ENCODE measurements at places on chromosomes 16 and 17.

DNA sequence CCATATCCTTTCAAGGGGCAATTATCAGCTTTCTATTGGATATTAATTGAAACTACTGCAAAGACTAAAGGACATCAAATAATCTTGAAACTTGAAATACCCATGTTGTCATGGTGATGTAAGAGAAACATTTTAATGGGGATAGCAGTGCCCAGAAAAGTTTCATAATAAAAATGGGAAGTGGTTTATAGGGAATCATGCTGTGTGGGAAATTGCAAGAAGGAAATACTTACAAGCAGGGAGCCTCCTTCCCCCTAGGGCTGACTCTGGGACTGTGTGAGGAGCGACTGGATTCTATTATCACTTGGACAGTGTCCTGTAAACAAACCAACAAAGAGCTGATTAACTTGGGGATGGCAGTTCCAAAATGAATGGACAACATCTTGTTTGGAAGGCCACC, 1393.1 kb upstream of the GOT2 start:
- DNase-seq = no peak

DNA sequence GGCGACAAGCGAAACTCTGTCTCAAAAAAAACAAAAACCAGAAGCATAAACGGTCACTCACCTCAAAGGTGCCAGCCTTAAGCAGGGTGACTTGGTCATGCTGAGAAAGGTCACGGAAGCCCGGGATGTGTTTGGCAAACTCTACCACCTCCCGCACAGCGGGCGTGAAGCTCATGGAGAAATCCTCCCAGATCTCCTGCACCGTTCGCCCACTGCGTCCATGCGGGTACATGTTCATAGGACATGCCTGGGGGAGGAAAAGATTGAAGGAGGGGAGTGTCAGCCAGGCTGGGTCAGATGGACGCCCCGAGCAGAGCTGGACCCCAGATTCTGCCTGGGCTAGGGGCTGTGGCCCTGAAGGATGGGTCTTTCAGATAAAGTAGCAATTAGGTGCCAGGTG, 5.5 kb downstream of the NR1D1 start:
- DNase-seq = no peak

DNA sequence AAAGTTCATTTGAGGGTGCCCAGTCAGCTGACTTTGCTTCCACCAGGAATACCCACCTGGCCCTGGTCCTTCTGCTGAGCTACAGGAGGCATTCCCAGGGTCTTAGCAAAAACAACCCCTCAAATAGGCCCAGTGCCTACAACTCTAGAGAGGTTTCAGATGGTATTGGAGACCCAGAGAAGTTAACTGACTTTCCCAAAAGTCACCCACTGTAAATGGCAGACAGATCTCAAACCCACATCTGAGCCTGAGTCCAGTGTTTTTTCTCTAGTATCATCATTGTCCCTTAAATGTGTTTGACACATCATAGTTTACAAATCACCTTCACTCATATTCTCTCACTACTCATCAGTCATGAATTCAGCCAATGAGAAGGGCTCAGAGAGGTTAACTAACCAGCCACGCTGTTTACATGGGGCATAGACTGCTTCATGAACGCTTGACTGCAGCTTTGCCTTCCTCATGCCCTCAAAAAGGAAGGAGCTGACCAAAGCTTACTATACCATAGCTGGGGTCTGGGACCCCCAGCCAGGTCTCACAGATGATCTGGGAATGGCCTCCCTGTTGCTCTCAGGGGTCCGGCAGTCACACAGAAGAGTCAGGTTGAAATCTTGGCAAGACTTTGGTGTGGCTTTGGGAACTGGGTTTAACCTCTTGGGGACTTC, 3.7 kb downstream of the PHOSPHO1 start:
- no peak for DNase-seq

DNA sequence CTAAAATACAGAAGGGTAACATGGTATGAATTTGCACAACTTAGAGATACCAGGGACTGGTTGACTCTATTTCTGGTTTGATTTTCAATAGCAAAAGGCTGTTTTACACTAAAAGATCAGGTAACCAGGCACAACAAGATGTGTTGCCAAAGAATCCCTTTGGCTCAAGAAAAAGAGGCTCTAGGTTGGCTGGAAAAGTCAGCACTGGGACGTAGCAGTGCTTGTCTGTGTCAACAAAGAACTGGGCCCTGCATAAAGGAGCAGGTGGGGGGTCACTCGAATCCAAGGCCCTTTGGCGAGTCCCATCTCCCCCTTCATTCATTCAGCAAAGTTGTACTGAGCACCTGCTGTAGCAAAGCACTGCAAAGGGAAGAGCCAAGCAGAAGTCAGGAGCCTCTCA, 18.4 kb downstream of the SDR42E1 start:
- no peak for DNase-seq

GRCh38 chr16:79370736-79371135, 229.8 kb downstream of the MAF start:
- no peak for DNase-seq

DNA sequence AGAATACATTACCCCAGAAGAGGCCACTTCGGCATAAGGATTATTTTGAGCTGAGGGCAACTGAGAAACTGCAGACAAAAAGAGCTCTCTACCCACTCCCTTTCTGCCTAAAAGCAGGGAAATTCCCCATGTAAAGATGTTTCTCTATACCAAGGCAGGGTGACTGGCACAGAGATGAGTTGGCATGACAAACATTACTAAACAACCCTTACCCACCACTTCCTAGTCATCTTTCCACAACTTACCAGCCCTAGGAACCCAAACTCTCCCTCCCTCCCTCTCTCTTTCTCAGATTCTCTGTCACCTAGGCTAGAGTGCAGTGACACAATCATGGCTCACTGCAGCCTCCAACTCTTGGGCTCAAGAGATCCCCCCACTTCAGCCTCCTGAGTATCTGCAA, 68.6 kb downstream of the EMP2 start:
- no peak for DNase-seq

DNA sequence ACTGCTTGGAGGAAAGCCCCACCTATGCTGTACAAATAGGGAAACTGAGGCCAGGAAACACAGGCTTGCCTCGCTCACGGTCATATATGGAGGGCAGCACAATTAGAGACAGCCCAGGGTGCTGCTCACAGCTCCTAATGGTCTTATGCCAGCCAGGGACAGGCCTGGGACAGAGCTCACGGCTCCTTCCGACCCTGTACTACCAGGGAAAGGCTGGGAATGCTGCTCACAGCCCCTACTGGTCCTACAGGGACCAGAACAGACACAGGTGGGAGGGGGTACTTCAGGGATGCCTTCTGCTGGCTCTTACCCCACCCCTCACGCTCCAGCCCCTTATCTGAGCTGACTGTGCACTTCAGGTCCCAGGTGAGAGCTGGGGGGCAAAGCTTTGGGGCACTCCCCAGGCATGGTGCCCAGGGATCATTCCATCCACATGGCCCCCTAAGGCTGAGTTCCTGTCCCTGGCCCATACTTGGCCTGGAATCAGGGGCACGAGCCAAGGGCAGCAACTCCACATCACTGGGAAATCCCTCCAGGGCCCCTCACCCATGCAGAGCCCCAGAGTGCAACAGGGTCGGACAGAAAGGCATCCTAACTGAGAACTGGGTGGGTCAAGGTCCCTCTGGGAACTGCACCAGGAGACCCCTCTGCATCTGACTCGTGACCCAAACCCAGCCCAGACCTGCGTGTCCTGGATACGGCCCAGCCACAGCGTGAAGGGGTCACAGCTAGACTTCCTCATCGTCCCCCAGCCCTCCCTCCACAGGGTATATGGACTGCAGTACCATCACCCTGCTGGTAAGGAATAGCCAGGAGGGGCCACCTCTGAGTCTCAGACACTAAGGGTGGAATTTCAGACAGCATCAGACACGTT, 5.9 kb downstream of the RHBDF1 start:
- DNase-seq = no peak

GRCh38 chr17:31401456-31402254, 10.2 kb downstream of the RAB11FIP4 start:
- DNase-seq = no peak

DNA sequence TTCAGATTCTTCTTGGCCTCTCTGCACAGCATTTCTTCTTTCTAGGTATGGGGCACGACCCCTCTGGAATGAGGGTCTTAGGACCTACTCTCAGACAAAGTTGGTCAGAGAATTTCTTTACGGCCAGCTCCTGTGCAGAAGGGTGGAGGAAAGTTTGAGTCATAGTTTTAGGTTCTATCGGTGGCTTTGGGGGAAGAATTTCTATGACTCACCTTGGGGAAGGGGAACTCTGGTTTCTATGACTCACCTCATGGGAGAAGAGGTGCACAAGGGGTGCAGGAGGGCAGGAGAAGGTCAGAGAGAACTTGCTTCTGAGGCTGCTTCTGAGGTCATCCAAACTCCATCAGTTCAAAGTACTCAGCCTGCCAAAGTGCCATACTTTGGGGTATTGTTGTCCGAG, 2.5 kb upstream of the ABCC12 start:
- no peak for DNase-seq

DNA sequence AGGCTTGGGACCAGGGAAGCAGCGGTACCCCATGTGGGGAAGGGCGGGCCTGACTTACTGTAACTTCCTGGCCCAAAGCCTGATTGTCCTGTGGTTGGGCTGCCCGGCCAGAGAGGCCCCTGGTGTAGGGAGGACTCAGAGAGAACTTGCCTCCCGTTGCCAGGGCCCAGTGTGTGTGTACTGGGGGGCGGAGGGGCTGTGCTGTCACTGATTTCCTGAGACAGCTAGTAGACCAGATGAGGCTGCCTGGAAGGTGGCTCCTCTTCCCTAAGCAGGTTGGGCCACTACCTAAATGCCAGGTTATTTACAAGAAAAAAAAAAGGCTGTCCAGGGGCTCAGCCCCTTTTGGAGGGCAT, 16.7 kb downstream of the SOCS3 start:
- DNase-seq = peak; percentile 63

DNA sequence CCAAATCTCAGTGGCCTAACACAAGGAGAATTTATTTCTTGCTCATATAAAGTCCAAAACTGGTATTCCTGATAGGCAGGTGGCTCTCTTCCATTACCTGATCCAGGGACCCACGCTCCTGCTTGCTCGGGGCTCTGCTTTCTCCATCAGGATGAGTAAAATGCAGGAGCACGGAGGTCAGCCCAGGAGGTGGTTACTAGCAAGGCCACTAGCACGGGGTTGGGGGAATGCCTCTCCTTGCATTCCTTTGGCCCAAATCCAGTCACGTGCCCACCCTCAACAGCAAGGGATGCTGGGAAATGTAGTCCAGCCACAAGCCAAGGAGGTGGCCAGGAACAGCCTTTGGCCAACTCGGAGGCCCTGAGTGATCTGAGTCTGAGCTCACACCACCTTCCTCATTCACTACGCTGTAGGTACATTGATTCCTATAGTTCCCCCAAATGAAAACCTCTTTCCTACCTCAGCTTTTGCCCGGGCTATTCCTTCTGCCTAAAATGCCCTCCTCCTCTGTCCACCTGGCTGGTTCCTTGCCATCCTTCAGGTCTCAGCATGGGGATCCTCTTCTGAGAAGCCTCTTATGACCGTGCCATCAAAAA, 38.3 kb upstream of the HAPSTR1 start:
- DNase-seq = no peak

DNA sequence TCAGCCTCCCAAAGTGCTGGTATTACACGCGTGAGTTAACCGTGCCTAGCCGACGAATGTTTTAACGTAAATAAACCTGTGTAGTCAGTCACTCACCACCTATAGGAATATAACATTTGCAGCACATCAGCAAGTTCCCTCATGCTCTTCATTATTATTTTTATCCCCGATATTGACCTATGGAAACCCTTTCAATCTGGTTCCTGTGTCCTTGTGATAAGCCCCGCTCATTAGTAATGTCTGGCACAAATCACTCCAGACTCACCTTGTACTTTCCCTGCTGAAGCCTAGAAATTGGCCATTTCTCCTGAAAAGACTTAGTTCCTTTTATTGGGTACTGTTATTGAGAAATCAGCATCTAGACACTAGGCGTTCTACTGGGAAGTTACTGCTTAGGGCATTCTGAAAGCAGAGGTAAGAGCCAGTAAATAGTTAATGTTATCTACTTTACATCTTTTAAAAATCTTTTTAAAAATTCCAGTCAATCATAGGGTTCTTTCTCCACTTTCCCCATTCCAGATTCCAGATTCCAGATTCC, 1.5 kb upstream of the PHKG2 start:
- no peak for DNase-seq

Measured in mucosa of descending colon (tissue), 3 donors.